ENCODE measurements at places on chromosomes 11 and 22.
A peak's percentile ranks its signal among the peaks of the same experiment; 100 is the strongest.

- DNase-seq: no peak
These were observed 94.3 kb downstream of the SLC17A6 start for GRCh38 chr11:22432291-22433093.

DNA sequence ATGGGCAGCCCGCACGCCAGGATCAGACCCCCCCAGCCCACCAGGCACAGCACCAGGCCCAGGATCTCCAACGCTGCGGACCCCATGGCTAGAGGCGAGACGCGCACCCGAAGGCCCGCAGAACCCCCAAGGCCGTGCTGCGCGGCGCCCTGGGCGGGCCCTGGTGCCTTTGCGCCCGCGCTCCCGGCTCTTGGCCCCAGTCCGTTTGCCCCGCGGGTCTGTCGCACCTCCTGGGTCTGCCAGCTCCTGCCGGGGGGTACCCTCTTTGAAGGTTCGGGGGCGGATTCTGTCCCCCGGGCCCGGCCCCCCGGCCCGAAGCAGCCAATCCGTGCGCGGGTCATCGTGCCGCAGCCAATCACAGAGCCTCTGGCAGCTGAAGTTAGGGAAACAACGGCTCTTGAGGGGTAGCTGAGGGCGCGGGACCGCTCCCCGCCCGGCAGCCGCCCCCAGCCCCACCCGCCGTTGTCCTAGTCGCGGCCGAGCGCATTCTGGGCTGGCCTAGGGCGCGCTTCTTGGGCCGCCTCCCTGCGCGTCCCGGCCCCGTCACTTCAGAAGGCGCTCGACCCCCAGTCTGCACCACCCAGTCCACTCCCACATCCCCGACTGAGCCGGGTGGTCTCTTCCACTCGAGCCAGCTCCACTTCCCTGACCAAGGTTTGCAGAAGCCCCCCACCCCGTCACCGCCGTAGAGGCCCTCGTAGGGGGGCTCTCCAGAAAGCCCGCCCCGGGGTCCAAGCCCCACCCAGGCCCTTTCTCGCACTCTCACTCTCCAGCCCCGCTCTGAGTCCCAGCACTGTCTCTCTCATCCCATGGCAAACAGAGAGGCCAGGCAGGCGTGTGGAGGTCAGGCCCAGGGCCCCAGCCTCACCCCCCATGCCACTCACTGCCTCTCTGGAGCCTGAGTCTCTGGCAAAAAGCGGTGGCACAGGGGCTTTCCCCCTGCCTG lies at the start of gene CLDN5:
Gene CLDN5 (minus strand): TSS at position 241 of the 946 bp plus-strand sequence. CDS start 155 bp downstream, at position 86.
- no peak for DNase-seq

- no peak for DNase-seq
These were observed 11.6 kb upstream of the OLFML1 start for GRCh38 chr11:7473717-7474116.

- no peak for DNase-seq
These were observed 57.1 kb upstream of the PSMA1 start for GRCh38 chr11:14577292-14577691.

DNA sequence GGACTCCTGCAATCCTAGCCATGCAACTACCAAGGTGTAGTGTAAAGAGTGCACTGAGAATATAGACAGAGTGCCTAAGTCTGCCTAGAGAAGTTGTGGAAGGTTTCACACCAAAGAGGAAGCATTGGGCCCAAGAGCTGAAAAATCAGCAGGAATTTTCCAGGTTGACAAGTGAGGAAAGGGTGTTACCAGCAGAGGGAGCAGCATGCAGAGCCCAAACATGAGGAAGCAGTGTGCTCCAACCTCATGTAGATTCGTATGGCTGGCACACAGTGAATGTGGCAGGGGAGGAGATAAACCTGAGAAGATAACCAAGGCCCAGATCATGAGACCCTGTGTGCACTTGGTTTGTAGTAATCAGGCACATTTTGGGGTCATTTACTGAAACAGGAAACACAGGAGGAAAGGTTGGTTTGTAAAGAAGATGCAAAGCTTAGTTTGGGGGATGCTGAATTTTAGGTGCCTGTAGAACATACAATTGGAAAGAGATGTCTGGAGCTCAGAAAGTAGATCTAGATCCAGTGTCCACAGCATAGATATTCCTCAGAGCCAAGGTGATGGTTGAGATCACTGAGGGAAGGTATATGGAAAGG lies 1.7 kb downstream of the HPX start:
- DNase-seq: no peak

DNA sequence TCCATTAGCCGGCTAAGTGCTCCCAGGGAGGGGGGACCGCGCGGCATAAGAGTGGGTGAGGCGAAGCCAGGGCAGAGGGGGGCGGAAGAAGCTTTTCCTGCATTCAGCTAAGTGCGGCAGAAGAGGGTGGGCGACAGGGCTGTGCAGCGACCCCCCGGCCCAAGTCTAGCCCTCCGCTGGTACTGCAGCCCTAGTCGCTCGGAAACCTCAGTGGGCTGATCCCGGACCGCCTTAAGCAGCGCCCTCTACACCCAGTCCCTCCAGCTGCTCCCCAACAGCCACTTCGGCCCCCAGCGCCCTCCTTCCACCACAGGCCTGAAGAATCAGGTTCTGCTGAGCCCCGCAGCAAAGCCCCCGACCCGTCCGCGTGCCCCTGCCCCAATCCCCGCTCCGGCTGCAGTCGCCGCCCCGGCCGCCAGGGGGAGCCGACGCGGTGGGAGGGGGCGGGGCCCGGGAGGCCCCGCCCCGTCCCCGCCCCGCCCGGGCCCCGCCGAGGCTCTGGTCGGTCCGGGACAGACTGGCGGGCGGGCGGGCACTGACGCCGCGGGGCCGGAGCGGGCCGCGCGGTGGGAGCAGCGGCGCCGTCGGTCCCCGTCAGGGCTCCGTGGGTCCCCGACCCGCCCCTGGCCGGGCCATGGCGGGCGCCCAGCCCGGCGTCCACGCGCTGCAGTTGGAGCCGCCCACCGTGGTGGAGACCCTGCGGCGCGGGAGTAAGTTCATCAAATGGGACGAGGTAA lies at the start of gene PLCB3:
Gene PLCB3 (plus strand): TSS at position 515 of the 737 bp plus-strand sequence. CDS start 120 bp downstream, at position 635.
- peak; percentile 44 for DNase-seq

All from stimulated activated CD8-positive, alpha-beta memory T cell treated with anti-CD3 and anti-CD28 coated beads, Interleukin-2, amount 100 ng/mL, for 1 hour (primary cell).